ENCODE measurements at places on chromosomes 1 and 21. TPM values are rescaled to one million over a fixed set of nuclear protein-coding genes. Genes with fewer than 3 reads are reported as not detected.

DNA sequence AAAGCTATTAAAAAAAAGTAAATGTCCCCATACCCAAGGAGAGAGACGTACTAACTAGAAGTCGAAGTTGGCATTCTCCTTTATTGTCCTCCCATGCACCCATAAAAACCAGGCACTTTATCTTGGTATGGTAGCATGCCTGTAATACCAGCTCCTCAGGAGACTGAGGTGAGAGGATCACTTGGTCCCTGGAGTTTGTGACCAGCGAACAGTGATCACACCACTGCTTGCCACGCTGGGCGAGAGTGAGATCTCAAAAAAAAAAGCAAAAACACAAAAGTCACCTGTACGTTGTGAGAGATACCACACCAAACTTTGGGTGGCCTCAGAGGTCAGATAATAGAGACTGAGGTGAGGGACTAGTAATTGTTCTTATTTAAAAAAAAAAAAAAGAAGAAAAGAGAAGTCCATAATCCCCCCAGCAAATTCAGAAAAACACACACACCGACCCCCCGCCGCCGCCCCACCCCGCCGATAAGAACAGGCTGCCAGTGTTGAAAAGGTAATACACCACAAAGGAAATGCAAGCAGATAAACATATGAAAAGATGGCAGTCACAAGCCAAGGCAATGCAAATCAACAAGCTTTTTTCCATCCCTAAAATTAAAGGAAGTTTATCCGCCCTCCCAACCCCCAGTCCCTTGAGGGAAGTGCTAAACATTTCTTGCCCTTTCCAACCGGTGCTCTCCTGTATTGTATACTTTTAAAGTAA, 3.6 kb downstream of the L1TD1 start:
- peaks cover 7% of the 10 kb centered on the region for H3K27me3 ChIP-seq
- no peaks in the 10 kb centered on the region for H3K36me3 ChIP-seq
- no peak overlapping the region for H3K27ac ChIP-seq
- H3K4me1 ChIP-seq: peaks cover 3% of the 10 kb centered on the region
- no peak for DNase-seq

DNA sequence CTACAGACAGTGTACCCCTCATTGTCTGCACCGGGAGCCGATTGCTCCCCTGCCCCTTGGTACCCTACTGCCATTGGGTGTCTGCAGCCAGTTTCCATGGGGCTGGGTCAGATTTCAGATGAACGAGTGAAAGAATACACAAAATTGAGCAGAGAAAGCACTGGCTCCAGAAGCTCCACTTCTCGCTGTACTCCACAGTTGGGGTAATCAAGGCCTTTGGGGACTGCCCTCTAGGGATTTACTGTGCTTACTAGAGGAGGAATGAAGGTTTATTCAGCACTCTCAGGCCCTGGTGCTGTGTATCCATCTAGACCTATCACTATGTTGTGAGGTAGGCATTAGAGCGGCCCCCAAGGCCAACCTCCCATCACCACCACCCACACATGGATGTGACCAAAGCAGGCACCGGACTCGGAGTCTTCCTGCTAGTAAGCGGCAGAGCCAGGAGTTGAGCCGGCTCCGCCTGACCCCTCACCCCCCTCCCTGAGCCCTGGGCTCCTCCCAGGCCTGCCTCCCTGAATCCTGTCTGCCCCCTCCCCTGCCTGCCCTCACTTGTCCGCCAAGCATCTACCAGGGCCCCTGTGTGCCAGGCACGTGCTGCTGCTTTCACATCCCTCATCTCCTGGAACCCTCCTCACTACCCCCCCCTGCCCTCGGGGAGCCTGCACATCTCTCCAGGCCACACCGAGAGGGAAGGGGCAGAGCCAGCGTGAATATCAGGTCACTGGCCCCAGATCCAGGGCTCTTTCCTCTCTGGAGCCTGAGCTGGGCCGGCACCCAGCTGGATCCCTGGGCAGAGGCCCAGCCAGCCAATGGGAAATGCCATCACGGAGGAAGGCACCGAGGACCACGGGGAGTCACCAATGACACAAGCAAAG, 23.3 kb downstream of the KCNN3 start:
- H3K4me1 ChIP-seq: no peaks in the 10 kb centered on the region
- no peak for DNase-seq
- no peak overlapping the region for H3K4me3 ChIP-seq
- H3K27ac ChIP-seq: no peak overlapping the region

- no peaks in the 10 kb centered on the region for H3K4me1 ChIP-seq
- H3K27ac ChIP-seq: no peak overlapping the region
- DNase-seq: no peak
- no peaks in the 10 kb centered on the region for H3K27me3 ChIP-seq
- no peak overlapping the region for H3K4me3 ChIP-seq
These were observed 65.1 kb upstream of the BMP8A start for GRCh38 chr1:39426346-39426745.

GRCh38 chr1:245923215-245923614, 583.9 kb downstream of the SMYD3 start:
- no peaks in the 10 kb centered on the region for H3K27me3 ChIP-seq
- H3K27ac ChIP-seq: no peak overlapping the region
- H3K4me3 ChIP-seq: no peak overlapping the region
- no peaks in the 10 kb centered on the region for H3K4me1 ChIP-seq

GRCh38 chr1:26412180-26412840, 1.7 kb downstream of the LIN28A start:
- H3K4me1 ChIP-seq: no peaks in the 10 kb centered on the region
- no peak overlapping the region for H3K27ac ChIP-seq
- no peaks in the 10 kb centered on the region for H3K36me3 ChIP-seq
- no peaks in the 10 kb centered on the region for H3K27me3 ChIP-seq
- DNase-seq: peak; percentile 30

- H3K27ac ChIP-seq: peak overlapping the region; percentile 94
- no peak for DNase-seq
- peaks cover 7% of the 10 kb centered on the region for H3K36me3 ChIP-seq
- no peaks in the 10 kb centered on the region for H3K27me3 ChIP-seq
- peaks cover 12% of the 10 kb centered on the region for H3K4me1 ChIP-seq
These were observed 639 bp downstream of the NUP133 start for GRCh38 chr1:229507502-229507901.

DNA sequence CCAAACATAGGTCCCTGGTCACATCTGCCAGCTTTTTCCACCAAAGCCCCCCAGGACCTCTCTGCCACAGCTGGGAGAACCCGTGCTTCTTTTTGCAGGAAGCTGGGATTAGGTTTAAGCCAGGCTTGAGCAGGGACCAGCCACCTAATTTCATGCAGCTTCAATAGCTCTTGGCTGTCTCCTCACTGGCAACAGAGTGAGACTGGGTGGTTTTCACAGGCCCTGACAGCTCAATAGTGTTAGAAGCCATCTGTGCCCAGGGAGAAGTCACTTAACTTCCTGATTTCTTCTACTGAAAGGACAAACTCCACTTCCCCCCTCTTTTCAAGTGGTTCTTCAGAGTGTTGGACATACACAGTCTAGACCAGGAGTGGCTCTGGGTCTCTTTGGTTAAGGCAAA, 20.4 kb upstream of the SRSF4 start:
- no peak overlapping the region for H3K4me3 ChIP-seq
- no peaks in the 10 kb centered on the region for H3K27me3 ChIP-seq
- peaks cover 6% of the 10 kb centered on the region for H3K4me1 ChIP-seq
- DNase-seq: no peak

- H3K27ac ChIP-seq: no peak overlapping the region
- DNase-seq: no peak
- H3K4me3 ChIP-seq: no peak overlapping the region
These were observed 41.0 kb upstream of the BACH1 start for GRCh38 chr21:29257701-29258100.

DNA sequence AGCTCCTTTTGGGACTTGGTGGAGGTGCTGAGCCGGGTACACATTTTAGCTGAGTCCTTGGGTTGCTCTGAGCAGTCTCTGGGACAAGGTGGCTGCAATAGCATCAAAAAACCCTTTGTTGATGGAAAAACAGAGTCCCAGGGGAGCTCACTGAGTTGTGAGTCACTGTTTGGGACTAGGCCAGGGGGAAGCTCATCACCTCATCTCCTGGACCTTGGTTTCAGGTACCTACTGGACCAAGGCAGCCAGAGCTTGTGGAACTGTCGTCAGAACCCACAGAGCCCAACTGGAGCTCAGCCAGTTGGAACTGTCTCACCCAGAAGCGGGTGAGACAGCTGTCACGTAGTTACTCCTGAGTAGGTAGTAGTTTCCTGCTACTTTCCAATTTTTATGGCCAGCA, 146.7 kb downstream of the HLX start:
- H3K27ac ChIP-seq: no peak overlapping the region
- no peak overlapping the region for H3K4me3 ChIP-seq
- DNase-seq: peak; percentile 46
- no peaks in the 10 kb centered on the region for H3K36me3 ChIP-seq
- H3K27me3 ChIP-seq: no peaks in the 10 kb centered on the region
- H3K4me1 ChIP-seq: no peaks in the 10 kb centered on the region

DNA sequence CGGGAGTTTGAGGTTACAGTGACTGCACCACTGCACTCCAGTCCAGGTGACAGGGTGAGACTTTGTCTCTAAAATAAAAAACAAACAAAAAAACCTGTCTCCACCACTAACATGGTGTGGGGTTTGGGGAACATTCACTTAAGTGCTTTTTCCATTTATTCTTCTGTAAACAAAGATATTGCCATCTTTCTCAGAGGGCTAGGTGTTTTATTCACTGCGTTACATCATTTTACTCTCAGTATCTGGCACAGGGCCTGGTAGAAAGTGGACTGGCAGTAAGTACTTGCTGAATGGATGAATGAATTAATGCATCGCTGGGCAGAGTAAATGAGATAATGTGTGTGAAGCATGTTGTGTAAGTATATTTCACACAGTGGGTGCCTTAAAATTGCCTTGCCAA, 20.1 kb downstream of the KIAA0040 start:
- no peaks in the 10 kb centered on the region for H3K36me3 ChIP-seq
- H3K4me1 ChIP-seq: no peaks in the 10 kb centered on the region
- no peak for DNase-seq
- no peak overlapping the region for H3K4me3 ChIP-seq
- no peaks in the 10 kb centered on the region for H3K27me3 ChIP-seq
- H3K27ac ChIP-seq: no peak overlapping the region

DNA sequence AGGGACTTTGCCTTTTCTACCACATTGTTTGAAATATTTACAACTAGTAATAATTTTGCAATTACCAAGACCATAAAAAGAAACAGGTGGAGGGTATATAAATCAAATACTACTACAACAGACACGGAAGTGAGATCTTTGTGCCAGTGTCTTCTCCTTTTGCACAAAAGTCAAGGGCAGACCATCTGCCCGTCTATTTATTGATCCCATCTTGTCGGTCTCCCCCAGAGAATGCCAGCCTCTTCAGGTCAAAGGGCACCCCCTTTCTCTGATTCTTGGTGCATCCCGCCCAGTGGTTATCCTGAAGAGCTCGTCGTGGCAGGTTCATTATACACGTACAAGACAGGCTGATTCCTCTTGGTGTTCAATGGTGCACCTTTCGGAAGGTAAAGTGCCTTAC, 4.8 kb upstream of the PDE9A start:
- H3K36me3 ChIP-seq: no peaks in the 10 kb centered on the region
- H3K4me1 ChIP-seq: peaks cover 31% of the 10 kb centered on the region
- no peak for DNase-seq
- peak overlapping the region; percentile 51 for H3K27ac ChIP-seq

DNA sequence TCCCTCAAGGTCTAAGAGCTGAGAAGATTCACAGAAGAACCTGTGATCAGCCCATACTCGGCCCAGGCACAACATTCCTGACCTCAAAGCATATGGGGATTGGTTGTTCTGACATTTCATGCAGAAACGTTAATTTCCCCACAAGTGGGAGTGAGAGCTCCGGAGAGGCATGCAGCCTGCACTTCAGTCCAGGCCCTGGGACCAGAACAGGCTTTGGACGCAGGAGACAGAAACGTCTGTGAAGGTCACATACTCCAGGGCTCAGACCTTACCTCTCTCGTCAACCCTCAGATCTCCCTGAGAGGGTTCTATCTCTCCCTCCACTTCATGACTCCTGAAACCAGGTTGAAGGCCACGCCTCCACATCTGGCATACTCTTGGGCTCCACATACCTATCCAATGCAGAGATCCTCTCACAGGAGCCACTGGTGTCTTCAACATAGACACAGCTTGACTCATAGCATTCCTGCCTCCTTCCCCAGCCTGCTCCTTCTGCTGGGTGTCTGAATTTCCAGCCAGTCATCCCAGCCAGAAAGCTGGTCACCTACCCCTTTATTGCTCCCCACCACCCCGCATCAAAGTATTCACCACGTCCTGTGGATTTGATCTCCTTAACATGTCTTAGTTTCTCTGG, 149.2 kb downstream of the OMA1 start:
- H3K4me1 ChIP-seq: no peaks in the 10 kb centered on the region
- H3K4me3 ChIP-seq: no peak overlapping the region
- H3K27ac ChIP-seq: no peak overlapping the region

The HSPA6 gene
- total RNA-seq: 0.47 TPM

The SAMD11 gene
- 2.4 TPM for total RNA-seq

The TAS1R3 gene
- total RNA-seq: 2.1 TPM

The CHIA gene
- not detected for total RNA-seq

The SNX7 gene
- total RNA-seq: 27.0 TPM

The RHD gene
- total RNA-seq: not detected

The ATAD3C gene
- total RNA-seq: not detected

The HLX gene
- 8.9 TPM for total RNA-seq

The EPRS1 gene
- 25.2 TPM for total RNA-seq

The ARID1A gene
- 52.8 TPM for total RNA-seq

The USP24 gene
- 130 TPM for total RNA-seq

The BTBD8 gene
- 4.6 TPM for total RNA-seq
